ENCODE measurements at places on chromosomes 2 and 18.

- DNase-seq: no peak
These were observed 342 bp downstream of the CYB5A start for GRCh38 chr18:74291472-74291770.

GRCh38 chr2:16058256-16058655 lies 117.9 kb downstream of the MYCN start:
- DNase-seq: no peak

GRCh38 chr2:158270536-158270935 lies 168.9 kb downstream of the UPP2 start:
- DNase-seq: no peak

DNA sequence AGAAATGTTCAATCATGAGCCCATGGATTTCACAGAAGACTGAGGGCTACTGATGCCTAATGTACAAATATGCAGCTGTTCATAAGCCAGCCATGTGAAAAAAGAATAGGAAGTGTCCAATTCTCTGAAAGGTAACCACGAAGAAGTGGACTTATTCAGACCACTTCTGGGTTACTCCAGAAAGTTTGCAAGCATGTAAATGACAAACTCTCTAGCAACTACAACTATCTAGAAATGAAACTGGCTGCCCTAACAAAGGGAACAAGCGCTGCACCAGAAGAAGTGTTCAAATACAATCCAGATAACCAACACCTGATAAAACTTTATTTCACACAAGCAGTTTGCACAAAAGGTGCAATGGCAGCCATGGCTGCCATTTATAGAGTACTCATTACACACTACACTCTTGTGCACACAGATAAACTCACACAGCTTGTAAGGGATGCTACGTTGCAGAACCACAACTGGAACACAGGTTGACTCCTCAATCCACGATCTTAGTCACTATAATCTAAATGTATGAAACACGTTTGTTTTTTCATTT lies 13.9 kb downstream of the MBOAT2 start:
- no peak for DNase-seq

- DNase-seq: no peak
These were observed 64.9 kb upstream of the PSMD14 start for GRCh38 chr2:161243312-161243711.

DNA sequence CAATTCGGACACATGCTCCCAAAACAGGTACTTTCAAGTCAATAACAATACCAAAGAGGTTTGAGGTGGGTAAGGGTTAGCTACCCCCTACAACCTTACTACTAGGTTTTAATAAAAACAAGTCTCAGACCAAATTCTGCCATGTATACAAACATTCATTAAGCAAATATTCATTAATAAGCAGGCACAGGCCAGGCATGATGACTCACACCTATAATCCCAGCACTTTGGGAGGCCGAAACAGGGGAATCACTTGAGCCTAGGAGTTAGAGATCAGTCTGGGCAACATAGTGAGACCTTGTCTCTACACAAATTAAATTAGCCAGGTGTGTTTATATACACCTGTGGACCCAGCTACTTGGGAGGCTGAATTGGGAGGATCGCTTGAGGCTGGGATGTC lies 11.7 kb upstream of the ELAC1 start:
- DNase-seq: no peak

- no peak for DNase-seq
These were observed 25.4 kb downstream of the SH3YL1 start for GRCh38 chr2:238431-238830.

GRCh38 chr2:71897137-71897480 lies 250.6 kb downstream of the CYP26B1 start:
- no peak for DNase-seq

DNA sequence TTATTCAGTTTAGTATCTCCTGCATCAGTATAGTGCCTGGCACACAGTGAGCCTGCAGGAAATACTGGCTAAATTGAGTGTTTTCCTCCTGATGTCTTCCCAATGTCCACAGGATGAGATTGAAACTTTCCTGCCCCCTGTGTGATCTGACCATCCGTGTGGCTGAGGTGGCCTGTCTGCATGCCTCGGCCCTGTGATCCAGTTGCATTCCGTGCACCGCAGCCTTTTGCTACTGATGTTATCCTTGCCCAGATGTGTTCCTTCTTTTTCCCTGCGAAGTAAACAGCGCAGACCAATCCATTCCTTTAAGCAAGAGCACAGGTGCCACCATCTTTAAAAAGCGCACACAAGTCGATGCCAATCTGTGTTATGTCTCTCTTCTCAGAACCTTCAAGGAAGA lies 462.6 kb downstream of the PTPRM start:
- no peak for DNase-seq

- DNase-seq: no peak
These were observed 435.7 kb downstream of the TXNL1 start for GRCh38 chr18:56202678-56203077.

GRCh38 chr2:172582656-172583055 lies 26.8 kb downstream of the PDK1 start:
- no peak for DNase-seq

DNA sequence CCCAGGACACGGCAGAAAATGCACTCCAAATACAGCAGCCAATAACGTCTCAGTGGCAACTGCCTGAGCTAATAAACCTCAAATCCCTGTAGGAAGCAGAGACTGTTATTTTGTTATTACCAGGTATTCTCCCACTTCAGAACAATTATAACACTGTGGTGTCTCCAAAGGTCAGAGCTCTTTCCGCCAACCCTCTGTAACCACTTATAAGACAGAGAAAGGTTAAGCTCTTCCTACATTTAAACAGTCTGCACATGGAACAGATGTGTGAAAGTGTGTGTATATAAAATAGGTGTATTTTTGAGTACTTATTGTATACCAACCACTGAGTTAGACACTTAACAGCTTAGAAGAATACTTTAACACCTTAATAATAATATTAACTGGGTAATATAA lies 64.1 kb downstream of the FBXO15 start:
- no peak for DNase-seq

DNA sequence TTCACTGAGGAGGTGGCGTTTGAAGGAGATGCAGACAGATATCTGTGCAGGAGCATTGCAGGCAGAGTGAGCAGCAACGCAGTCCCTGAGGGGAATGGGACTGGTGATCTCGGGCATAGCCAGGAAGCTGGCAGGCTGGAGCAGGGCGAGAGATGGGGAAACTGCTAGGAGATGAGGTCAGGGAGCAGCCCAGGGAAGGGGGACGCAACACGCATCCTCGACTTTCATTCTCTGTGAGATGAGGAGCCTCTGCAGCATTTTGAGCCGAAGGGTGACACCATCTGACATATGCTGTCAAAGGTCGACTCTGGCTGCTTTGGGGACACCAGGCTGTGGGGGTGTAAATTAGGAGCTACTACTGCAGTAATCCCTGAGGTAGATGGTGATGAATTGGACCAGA lies 4.3 kb upstream of the CHRNA1 start:
- DNase-seq: no peak

DNA sequence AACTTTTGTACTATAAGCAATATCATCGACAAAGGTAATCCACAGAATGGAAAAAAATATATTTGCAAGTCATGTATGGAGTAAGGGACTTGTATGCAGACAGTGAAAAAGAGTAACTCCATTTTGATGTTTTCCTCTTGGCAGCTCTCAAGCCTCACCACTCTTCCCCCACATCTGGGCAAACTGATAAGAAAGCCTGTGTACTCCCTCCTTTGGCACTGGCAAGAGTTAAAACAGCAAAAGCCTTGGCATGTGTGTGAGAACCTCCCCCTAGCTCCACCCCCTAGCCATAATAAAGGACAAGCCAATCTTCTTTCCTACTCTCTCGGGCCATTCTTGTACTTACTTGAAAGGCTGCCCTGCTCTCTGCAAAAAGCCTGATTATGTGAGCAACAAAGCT lies 335.2 kb downstream of the LRATD1 start:
- no peak for DNase-seq

GRCh38 chr2:224601923-224602322 lies 16.8 kb upstream of the CUL3 start:
- DNase-seq: no peak

DNA sequence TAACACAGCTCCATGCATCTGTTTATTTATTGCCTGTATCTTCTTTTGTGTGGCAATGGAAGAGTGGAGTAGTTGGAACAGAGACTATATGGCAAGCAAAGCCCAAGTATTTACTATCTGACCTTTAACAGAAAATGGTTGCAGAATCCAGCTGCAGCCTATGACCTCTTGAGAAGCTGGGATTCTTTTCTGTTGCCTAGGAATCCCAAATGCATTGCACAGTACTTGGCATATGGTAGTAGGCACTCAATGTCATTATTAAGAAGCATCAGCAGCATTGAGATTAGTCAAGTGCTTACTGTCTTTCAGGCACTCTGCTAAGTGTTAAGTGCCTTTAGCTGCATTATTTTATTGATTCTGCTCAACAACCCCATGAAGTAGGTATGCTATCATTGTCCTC lies 331.6 kb downstream of the CCDC85A start:
- DNase-seq: no peak

DNA sequence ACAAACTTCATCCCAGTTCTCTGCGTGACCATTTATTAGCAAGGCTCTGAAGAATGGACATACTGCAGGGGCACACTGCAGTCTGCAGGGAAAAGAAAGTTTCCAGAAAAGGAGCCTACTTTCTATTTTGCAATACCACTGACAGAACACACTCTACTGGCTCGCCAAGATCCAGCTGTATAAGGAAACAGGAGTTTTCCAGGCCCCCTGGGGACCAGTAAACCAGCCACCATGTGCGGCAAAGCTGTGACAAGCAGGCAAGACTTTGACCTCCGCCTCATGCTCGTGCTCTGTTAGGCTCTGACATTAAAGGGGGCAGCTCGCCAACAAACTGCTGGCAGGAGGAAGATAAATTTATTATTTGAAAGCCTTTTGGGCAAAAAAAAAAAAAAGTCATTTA lies 67.3 kb downstream of the CCBE1 start:
- no peak for DNase-seq

DNA sequence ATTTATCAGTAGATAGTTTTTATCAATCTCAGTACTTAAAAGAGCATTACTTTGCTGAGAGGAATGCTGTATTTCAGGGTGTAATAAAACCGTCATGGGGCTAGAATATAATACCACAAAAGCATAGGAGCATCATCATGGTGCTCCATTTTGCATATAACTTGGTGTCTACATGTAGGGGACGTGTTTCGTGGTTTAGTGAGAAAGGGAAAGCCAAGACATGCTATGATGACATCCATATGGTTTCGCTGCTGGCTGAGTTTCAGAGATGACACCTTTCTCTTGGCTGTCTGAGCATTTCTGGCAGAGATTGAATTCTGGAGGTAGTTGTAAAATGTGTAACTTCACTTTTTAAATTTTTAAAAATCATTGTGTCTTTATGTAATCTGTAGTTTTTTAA lies 32.4 kb downstream of the WDR43 start:
- DNase-seq: no peak

DNA sequence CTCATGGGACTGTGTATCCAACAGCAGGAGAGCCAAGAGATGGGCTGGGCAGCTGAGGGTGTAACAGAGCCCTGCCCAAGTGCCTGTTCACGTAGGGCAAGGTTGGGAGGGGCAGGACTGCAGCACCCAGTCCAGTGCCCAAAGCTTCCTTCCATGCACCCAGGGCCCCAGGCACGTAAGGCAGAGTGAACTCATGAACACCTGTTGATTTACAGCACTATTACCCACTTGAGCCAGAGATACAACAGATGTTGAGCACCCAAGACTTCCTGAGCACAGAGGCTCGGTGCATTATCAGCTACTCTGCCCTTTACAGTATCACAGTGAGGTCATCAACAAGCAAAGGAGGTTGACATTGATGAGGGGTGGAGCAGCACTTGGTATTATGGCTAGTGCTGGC lies 50.2 kb upstream of the FHL2 start:
- no peak for DNase-seq

DNA sequence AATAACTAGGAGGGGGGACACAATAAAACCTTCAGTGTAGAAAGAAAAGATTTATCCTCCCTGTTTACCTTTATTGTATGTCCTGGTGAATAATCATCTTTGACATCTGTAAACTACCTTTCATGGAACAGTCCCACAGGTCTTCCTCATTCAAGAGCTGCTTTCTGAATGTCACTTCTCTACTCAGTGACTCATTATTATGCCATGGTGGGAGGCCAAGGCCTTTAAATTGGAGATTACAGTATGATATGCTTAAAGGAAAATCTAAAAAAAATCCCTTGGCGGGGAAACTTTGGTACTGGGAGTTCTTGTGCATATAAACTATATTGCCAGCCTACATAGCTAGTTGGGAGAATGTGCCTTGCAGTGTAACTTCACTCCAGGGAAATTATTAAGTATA lies 713.0 kb downstream of the TDRD15 start:
- no peak for DNase-seq

- DNase-seq: no peak
These were observed 29.2 kb upstream of the TEX44 start for GRCh38 chr2:231563378-231563961.

DNA sequence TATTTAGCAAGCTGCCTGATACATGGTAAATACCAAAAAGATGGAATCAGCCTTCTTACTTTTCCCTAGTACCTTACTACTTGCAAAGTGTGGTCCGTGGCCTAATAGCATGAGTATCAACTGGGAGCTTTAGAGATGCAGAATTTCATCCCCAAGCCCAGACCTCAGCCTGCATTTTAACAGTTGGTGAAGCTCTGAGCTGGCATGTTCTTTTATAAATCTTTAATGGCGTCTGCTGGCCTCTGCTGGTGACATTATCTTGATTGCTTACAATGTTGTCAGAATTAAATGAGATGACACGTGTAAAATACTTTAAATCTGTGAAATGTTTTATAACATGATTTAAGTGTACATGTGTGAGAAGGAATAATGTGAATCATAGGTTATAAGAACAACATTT lies 115.1 kb upstream of the NOSTRIN start:
- no peak for DNase-seq

DNA sequence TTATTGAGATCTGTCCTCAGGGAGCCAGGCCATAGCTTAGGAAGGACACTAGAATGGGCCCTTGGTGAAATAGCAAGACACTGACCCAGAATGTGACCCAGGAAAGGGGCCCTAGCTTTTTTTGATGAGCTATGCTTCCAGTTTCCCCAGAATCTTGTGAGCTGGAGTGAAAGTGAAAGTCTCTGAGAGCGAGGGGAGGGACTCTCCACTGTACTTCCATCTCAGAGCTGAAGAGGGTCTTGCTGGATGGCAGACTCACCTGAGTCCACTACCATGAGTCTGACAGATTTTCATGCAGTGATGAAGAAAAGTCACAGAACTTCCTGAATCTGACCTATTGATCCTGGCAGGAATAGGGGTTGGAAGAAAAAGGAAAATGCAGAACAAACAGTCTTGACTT lies 3.1 kb downstream of the ARHGAP25 start:
- DNase-seq: no peak

DNA sequence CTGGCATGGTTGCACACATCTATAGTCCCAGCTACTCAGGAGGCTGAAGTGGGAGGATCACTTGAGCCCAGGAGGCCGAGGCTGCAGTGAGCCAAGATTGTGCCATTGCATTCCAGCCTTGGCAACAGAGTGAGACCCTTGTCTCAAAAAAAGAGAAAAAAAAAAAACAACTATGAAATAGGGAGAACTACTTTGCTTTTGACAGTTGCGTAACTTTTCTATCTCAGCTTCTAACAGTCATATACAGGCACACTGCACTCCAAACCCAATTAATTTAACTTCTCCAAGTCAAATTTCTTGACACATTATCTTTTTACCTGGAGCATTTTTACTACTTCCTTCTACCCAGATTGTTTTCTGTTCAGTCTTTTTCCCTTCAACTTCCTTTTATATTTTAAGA lies 24.1 kb upstream of the VWC2L start:
- DNase-seq: no peak

All from stimulated activated CD8-positive, alpha-beta memory T cell treated with anti-CD3 and anti-CD28 coated beads, Interleukin-4, amount 100 ng/mL, for 1 hour (primary cell).